ENCODE measurements at places on chromosomes 3 and 15.

DNA sequence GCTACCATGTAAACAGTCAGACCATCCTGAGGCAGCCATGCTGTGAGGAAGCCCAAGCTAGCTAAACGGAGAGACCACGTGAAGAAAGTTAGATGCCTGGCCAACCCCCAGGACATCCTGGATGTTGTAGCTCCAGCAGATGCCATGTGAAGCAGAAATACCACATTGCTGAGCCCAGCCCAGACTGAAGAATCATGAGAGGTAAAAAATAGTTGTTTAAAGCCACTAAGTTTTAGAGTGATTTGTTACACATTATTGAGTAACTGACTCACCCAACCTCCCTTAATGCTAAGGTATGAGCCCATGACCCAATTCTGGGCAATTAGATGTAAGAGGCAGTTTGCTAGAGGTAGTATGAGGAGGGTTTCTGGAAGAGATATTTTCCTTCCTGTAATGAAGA, 200.5 kb downstream of the THRB start:
- no peak for DNase-seq

DNA sequence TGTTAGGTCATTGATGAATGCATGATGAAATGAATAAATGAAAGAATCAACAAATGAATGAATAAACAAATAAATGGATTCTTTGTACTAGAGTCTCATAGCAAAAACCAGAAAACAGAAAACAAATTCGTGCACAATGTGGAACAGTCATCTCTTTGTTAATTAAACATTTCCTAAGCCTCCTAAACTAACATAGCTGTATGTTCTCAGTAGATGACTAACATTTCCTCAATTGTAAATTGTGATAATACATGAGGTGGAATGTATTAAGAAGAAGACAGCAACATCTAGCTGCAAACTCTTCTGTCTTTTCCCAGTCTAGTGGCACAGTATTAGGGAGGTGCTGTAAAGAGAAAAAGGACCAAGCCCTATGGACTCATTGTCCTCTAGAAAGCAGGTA, 1021.0 kb downstream of the MCTP2 start:
- no peak for DNase-seq

DNA sequence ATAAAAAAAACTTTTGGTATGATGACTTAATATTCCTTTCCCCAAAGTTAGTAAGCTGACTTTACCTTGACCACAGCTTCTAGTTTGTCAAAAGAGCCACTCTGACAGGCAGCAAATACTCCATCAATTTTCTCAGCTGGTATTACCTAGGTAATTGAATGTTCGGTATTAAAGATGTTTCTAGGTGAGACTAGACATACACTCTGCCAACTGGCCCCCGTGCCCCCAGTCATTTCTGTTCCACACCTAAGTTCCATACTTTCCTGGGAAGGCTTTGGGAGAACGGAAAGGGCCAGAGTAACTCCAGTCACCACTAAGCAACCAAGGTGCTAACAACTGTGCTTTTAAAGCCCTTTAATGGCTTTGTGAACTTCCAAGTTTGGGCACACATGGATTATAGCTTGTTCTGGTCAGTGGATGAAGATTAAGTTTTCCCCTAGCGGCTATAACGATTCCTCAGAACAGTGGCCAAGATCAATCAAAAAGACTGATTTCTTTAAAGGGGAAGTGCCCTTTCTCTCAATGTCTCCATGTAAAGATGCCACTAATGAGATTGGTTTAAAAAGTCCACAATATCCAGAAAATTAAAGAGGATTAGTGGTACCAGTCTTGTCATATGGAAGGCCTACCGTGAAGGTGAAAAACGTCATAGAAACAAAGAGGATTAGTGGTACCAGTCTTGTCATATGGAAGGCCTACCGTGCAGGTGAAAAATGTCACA, 7.0 kb downstream of the EIF4A2 start:
- no peak for DNase-seq

DNA sequence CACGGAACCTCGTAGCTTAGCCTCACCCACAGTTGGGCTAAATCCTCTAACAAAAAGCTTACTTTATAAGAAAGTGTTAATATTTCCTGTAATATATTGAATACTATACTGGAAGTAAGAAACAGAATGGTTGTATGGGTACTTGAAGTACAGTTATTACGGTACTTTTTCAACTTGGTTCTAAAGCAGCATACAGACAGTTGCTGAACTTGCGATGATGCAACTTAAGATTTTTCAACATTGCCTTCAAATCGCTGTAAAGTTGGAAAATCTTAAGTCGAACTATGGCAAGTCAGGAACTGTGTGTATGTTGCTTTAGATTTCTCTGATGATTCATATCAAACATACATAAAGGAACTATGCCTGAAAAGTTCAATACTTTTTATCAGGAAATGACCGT, 204.4 kb upstream of the C2CD4B start:
- no peak for DNase-seq

- DNase-seq: peak; percentile 62
Observed at GRCh38 chr3:30768703-30769550, 125.5 kb downstream of the GADL1 start.

DNA sequence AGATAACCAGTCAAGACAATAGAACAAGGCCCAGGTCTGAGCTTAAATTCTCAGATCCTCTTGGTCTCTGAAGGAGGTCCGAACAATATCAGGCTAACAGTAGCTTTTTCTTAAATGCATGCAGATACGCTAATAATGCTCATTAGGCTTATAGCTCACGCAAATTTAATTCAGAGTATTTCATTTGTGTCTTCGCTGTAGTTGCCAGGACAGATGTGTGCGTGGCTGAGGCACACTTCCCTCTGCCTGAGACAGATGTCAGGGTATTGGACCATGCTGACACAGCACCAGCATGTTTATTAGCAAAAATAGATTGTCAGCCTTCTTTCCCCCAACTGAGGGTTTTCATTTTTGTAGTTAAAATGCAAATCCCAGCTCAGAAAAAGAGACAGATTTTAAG, 102.9 kb upstream of the BFSP2 start:
- no peak for DNase-seq

GRCh38 chr3:33237439-33237838, 18.8 kb upstream of the SUSD5 start:
- no peak for DNase-seq

- DNase-seq: no peak
Observed at GRCh38 chr3:139457066-139457465, 19.2 kb downstream of the RBP2 start.

- no peak for DNase-seq
Observed at GRCh38 chr15:29570121-29570947, 251.9 kb downstream of the TJP1 start.

DNA sequence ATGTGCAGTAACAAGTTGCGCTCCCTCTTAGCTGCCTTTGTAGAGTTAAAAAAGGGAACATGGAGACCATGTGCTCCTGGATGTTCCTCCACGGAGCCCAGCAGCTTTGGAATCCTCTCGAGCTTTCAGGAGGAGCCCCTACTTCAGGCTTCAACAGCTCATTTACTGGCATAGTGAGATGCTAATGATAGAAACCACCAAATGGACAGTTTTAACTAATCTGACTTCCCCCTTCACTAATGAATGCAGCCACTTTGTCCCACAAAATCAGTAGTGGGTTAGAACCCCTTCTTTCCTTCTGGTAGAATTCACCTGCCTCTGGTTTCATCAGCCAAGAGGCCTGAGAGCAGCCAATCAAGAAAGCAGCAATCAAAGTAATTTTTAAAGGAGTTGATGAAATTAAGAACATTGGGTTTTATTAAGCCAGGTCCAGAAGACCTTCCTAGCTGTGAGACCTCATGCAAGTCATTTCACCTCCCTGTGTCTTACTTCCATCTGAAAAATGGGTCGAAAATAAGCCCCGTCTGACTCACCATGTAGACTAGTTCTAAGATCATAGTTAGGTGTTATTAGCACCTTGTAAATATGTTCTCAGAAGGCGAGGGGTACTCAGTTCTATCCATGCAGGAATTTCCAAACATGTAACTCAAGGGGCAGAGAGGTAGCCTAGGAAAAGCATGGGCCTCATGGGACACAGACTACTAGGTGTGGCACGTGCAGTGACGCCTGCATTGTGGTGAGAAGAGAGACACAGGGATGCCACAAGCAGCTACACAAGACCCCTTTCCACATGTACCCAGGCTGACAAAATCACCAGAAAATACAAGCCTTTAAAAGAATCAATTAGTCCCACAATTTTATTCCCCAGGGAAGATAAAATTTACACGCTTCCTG, 179.7 kb upstream of the LPP start:
- peak; percentile 23 for DNase-seq

GRCh38 chr15:26504009-26504408, 268.9 kb downstream of the GABRB3 start:
- DNase-seq: no peak

DNA sequence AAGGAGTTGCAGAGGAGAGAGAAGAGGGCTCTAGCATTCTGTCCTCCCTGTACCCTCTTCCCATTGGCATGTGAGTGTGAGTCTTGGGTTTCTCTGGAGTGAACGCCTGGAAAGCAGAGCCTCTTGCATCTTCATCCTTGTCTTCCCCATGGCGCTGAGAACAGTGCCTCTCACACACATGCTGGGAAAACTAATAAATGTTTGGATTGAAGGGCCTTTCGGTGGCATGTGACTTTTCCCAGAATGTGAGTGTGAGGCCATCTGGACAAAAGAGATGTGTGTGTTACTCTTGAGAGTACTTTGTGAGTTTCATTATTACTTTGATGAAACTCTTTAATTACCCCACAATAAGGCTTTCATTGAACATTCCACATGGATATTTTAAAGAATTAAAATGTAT, 122.3 kb downstream of the MITF start:
- no peak for DNase-seq

DNA sequence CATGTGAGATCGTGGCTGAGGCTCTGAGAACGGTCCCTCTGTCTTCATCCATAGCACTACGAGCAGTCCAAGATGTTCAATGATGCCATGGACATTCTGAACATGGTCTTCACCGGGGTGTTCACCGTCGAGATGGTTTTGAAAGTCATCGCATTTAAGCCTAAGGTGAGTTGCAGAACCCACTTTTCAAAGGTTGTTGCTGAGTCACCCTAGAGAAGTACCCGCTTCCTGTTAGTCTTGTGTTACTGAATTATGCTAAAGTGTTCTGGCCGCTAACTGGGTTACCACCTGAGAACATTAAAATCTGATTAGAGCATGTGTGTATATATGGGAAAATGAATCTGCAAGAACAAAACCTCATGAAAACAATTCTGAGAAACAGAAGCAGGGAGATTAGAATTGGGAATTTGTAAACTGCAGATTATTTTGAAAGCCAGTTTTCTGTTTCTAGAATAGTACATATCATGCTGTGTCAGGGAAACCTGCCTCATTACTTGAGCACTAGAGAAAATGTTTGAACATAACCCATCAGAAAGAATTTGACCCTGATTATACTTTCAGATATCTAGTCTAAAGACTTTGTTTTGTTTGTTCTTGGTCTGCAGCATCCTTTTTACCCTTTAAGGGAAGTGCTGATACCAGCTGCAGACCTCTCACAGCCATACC, 92.6 kb downstream of the CHDH start:
- DNase-seq: peak; percentile 43

DNA sequence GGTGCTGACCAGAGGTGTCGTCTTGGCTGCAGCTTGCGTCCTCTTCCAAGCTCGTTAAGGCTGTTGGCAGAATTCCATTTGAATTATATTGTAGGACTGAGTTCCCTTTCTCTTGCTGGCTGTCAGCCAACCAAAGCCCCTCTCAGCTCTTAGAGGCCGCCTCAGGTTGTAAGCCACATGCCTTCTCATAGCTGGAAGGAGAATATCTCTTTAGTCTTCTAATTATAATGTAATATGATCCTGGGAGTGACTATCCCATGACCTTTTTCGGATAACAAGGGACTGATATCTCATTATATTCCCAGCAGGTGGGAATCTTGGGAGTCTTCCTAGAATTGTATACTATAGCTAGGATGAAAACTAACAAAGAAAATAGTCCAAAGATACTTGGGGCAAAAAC, 4.8 kb downstream of the SCG5 start:
- no peak for DNase-seq

GRCh38 chr15:30979457-30979856, 12.0 kb downstream of the MTMR10 start:
- no peak for DNase-seq

GRCh38 chr3:152937234-152937633, 102.3 kb downstream of the P2RY1 start:
- DNase-seq: no peak

- DNase-seq: no peak
Observed at GRCh38 chr3:101091489-101091888, 98.3 kb upstream of the ABI3BP start.

DNA sequence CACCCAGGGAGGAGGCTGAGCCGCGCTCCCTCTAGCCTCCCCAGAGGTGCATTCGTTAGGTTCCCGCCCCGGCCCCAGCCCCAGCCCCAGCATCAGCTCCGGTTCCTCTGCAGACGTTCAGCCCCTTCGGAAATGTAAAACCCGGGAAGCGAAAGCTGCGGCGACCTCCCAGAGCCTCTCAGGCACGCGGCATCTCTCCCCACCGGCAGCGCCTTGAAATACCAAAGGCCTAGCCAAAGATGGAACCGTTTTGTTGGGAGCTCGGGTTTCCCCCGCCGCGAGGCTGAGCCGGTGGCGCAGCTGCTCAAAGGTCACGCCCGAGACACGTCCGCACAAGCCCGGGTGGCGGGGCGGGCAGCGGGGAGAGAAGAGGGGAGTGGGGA, 77.8 kb upstream of the HES1 start:
- no peak for DNase-seq

- no peak for DNase-seq
Observed at GRCh38 chr15:70151462-70151861, 53.7 kb upstream of the TLE3 start.

Data from CD4-positive, alpha-beta T cell treated with Interleukin-4 for 4 hours (primary cell).